ENCODE measurements at places on chromosomes 11 and 22.

DNA sequence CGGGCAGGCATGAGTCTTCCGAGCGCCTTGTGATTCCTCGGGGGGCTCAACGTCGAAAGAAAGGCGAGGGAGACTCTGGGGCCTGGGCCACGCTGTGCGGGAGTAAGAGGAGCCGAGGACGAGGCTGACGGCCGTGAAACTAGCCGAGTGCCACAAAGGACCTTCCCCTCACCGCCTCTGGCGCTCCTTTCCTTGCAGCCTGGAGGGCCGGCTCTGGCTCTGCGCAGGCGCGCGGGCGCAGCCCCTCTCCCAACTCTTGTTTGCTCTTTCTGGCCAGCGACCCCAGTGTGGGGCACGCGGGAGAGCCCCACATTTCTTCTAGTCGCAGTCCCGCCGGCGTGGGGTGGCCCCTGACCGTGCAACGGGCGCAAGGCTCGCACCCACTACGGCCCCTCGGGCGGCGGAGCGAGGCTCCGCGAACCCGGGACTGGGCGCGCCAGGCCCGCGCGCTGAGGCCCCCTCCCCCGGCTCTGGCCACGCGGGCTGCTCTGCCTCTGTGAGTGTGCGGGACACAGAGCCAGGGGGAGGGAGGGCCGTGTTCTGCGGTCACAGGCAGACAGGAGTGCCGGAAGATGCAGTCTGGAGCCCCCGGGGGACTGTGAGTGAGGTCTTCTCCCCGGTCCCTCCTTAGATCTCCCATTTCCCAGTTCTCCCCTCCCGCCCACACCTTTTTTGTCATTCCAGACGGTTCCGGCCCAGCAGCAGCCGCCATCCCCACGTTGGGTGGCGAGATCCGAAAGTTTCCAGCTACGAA, 1.0 kb upstream of the TOB2 start:
- DNase-seq = peak; percentile 82

GRCh38 chr22:31566484-31566883, 70.1 kb downstream of the SFI1 start:
- no peak for DNase-seq

GRCh38 chr11:119315131-119316015, 1.6 kb downstream of the MCAM start:
- DNase-seq = peak; percentile 84

DNA sequence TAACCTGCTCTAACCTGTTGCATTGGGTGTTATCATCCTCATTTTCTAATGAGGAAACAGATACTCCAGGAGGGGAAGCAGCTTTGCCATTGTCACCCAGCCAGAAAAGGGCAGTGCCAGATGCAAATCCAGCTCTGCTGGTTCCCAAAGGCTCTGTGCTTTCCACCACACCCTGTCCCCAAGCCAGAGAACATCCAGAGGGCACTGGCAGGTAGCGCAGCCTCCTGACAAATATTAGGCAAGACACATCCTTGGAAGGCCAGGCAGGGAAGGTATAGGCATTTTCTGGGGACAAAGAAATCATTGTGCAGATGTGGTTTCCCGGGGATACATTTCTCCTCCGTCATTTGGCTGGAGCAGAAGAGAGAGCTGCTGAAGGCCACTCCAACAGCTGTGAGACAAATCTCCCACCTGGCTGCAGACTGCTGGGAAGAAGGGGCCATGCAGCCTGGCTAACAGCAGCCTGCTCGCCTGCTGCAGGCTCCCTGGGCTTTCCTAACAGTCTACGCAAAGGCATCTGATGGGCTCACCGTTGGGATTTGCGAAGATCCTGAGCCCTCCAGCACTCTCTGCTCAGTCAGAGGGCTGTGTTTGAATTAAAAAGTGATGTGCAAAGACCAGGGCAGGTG, 93.9 kb upstream of the PITPNB start:
- DNase-seq = no peak

DNA sequence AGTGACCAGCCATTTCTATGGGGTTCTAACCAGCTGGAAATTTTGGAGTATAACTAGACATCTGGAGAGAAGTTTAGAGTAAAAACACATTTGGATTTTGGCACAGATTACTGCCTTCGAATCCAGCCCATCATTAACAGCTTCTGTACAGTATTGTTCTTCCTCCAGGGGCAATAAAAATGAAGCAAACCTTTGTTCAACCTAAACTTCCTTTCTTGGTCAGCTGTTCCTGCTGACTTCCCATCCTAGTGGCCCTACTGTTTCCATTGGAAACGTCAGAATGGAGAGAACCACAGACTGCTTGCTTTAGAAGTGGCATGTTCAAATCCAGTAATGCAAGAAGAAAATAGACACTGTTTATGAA, 203.7 kb upstream of the MTMR2 start:
- no peak for DNase-seq

- DNase-seq = peak; percentile 86
These were observed 12.4 kb downstream of the CRY2 start for GRCh38 chr11:45859661-45860140.

GRCh38 chr11:126113515-126113957, 50.9 kb upstream of the CDON start:
- DNase-seq = no peak

GRCh38 chr11:63564784-63565350, 1.7 kb upstream of the PLAAT2 start:
- DNase-seq = no peak

GRCh38 chr11:8930456-8931175, 2.1 kb downstream of the C11orf16 start:
- no peak for DNase-seq

DNA sequence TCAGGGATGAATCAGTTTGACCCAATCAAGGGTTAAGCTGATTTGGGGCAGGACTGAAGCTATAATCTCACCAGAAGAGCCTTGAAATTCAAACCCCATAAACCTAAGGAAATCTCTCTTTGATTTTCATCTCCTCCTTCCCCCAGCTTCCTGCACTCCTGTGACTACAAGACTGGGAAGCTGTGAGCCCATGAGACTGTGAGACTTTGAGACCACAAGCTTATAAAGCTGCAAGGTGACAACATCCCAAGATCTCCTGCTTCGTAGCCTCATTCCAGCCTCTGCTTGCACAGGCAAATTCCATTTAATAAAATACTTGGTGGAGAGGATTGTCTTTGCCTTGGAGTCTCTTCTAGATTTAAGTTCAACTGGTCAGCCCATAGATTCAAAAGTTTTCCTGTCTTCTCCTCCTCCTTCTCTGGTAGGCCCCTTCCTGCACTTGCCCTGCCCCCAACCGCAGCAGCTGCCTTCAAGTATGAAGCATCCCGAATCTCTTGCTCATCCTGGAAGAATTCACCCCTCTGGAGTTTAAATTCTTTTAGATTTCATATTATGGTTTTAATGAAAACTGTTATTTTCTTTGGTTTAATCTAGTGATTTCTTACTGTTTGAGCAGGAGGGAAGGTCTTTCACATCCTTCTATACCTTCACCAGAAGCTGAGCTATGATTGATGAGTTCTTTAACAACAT, 42.1 kb downstream of the PAMR1 start:
- no peak for DNase-seq

- DNase-seq = no peak
These were observed 10.8 kb downstream of the ST3GAL4 start for GRCh38 chr11:126366064-126366822.

DNA sequence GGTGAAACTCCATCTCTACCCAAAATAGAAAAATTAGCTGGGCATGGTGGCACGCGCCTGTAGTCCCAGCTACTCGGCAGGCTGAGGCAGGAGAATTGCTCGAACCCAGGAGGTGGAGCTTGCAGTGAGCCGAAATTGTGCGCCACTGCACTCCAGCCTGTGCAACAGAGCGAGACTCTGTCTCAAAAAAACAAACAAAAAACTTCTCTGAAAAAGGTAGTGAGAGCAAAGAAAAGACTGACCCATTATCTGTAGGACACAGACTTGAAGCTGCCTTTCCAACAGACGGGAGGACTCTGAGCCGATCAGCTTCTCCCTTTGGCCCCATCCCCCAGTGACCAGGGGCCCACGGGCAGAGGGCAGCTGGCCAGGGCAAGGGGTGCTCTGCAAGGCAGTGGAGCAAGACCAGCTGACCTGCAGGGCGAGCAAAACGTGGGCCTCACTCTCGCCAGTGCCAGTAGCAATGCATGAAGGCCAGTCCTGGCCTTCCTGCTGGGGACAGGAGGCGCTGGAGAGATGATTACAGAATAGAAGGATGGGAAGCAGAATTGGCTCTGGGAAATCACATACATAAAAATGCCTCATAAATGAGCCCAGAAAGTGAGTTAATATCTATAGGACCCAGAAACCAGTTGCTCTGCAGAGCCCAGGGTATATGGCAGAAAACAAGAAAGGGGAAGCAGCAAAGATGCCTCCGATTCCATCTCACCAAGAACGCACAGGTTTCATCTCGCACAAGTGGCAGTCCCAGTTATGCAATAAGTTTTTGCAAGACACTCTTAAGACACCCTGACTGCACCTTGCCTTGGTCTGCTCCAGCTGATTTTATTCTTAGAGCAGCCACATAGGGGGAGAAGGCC, 2.8 kb downstream of the EHD1 start:
- DNase-seq = no peak

DNA sequence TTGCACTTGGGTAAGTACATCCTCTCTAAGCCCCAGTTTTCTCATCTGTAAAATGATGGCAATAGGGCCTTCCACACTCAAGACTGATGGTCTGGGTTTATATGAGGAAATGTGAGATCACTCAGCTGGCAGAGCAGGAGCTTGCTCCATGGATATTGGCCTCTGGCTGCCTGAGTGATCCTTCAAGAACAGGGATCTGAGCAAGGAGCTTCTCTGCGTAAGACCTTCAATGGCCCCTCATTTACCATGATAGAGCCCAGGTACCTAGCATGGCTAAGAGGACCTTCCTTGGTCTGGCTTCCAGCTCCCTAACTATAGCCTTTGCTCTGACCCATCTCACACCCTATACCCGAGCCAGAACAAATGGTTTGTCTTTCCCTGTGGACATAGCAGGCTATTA, 5.5 kb downstream of the ROBO4 start:
- DNase-seq = no peak

DNA sequence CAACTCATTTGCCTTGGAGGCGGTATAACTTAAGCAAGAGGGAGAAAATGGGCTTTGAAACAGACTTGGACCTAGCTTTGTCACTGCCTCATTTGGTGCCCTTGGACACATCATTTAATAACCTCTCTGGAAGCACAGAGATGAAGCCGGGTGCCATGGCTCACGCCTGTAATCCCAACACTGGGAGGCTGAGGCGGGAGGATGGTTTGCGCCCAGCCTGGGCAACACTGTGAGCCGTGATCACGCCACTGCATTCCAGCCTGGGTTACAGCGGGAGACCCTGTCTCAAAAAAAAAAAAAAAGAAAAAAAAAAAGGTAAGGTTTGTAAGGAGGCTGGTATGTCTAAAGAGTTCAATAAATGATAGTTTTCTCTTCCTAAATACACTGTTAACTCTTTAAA, 806 bp downstream of the COA4 start:
- no peak for DNase-seq

- DNase-seq = no peak
These were observed 40.4 kb downstream of the AMPD3 start for GRCh38 chr11:10495464-10495786.

DNA sequence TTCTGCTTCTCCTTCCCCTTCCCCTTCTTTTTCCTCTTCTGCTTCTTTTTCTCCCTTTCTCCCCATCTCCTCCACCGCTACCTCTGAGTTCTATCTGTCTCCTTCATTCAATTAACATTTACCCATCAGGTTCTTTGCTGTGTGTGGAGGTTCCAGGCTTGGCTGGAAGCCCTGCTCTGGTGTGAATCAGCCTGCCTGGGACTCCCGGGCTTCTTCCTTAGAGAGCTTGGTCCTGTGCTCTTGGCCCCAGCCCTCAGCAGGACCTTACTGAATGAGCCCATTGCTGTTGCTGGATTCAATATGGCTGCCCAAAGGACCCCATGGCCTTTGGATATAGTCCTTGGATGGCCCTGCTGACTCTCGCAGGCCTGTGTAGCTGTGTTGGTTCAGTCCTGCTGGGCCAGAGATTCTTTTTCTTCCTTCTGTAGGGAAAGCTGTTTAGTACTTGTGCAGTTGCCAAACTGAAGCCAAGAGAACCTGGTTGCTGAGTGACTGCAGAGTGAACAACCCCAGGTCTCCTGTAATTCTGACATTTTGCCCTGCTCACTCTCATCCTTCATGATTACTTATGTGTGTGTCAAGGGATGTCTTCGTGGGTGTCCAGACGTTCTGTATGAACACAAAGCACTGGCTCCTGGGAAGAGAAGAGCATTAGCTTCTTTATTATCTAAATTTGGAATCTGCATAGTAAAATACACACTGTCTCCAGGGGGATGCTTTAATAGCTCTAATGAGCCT, 81.0 kb upstream of the ZBED5 start:
- no peak for DNase-seq

DNA sequence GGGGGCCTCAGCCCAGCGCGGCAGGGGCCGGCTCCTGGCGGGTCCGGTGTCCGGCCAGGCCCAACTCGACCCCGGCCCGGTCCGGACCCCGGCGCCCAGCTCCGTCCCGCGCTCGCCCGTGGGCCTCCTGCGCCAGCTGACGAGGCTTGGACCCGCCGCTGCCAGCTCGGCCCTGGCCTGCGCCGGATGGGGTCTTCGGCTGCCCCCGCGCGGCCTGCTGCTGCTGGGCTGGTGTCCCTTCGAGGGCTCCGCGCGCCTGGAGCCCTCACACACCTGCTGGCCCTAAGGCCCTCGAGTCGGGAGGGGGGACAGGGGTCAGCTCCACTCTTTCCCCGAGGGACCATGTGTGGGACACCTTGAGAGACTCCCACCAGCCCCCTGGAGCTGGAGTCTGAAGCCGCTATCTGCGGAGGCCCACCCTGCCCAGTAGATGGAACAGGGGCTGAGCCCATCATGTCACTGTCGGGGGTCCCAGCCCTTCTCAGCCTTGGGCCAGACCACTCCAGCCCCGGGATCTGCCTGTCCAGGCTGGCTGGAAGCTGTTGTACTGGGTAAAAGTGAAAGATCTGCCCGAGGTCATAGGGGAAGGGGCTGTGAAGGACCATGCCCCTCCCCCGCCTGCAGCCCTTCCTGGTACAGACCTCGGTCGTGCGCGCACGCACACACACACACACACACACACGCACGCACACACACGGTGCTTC, 768 bp upstream of the CDKN1C start:
- DNase-seq = peak; percentile 57

GRCh38 chr22:30305906-30306626, 16.8 kb upstream of the CASTOR1 start:
- DNase-seq = no peak

GRCh38 chr11:32796425-32796824, 2.0 kb upstream of the CCDC73 start:
- no peak for DNase-seq

DNA sequence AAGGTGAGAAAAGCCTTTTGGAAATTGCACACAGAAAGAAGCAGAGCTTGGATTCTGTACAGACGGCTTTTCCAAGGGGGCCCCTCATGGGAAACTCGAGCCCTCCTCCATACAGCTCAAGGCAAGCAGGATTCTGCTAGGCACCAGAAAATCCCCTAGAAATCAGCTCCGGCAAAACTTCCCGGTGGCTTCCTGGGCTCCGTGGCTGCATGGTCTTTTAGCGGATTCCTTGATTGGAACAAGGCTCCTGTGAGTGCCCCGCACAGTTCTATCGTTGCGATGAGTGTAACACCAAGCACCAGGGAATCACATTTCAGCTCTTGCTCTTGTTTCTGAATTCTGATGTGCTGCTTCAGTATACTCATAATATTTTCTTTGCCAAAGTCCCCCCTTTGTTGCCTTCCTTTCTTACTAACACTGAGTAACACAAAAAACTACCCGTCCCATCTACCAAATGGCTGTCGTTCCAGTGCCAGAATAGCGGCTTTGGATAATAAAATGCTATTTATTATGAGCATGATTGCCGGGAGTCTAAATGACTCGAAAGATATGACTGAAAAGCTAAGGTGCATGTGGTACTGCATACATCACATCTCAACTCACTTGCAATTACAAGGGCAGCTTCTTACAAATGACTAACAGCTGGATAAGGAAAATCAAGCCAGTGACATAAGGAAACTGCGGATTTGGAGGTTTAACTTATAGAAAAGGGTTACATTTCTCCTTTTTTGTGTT, 494.1 kb downstream of the DLG2 start:
- peak; percentile 22 for DNase-seq

All from putamen (tissue), 1 donor.